ENCODE measurements at places on chromosomes 6 and 20.
A peak's percentile ranks its signal among the peaks of the same experiment; 100 is the strongest.

- peak; percentile 72 for DNase-seq
Observed at GRCh38 chr6:79538106-79538971, 1.1 kb upstream of the LCA5 start.

DNA sequence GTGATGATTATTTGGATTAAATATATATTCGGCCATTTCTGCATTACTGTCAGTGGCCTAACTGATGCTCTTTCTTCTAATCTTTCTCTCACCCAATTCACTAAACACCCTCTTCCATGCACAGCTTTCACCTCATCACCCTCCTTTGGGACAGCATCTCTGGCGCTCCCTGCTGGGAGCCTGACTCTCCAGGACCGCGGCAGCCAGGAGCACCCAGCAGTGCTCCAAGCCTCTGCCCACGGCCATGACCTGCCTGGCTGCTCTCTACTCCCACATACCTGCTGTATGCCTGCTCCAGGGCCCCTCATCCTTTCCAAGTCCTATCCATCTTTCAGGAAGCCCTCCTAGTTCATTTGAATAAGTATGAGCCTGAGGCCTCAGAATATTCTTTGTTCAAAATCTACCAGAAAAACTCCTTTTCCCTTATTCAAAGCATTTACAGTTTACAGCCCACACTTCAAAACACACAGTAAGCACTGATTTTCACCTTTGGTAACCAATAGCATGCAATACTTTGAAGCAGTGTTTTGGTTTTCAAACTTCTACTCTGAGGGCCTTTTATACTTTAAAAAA lies 15.2 kb downstream of the CTCFL start:
- no peak for DNase-seq

DNA sequence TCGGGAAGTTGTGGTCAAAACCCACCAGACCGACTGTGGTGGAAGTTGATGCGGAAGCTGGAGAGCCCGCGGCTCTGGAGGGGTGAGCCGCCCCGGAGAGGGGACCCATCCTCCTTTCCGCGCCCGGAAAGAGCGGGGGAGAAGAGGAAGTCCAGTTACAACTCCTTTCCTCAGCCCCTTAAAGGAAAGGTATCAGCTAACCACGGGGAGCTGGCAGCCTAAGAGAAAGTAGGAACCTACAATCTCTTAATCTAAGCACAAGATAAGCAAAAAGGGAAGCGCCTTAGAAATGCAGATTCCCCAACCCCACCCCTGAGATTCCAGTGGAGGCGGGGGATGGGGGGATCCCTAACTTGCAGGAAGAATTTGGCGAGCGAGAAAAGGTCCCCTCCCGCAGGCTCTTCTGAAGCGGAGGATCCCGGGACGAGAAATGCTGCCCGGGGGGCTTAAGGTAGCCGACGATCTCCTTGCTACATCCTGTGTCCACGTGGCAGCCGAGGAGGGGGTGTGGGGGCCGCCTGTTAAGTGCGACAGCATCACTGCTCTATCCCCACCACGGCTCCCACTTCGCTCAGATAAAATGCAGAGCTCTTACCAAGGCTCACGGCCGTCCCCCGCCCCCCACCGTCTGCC lies 87.5 kb downstream of the ZFP64 start:
- peak; percentile 49 for DNase-seq

- no peak for DNase-seq
Observed at GRCh38 chr20:32406701-32407100, 48.6 kb downstream of the ASXL1 start.

- DNase-seq: no peak
Observed at GRCh38 chr6:2576499-2576898, 174.2 kb downstream of the MYLK4 start.

DNA sequence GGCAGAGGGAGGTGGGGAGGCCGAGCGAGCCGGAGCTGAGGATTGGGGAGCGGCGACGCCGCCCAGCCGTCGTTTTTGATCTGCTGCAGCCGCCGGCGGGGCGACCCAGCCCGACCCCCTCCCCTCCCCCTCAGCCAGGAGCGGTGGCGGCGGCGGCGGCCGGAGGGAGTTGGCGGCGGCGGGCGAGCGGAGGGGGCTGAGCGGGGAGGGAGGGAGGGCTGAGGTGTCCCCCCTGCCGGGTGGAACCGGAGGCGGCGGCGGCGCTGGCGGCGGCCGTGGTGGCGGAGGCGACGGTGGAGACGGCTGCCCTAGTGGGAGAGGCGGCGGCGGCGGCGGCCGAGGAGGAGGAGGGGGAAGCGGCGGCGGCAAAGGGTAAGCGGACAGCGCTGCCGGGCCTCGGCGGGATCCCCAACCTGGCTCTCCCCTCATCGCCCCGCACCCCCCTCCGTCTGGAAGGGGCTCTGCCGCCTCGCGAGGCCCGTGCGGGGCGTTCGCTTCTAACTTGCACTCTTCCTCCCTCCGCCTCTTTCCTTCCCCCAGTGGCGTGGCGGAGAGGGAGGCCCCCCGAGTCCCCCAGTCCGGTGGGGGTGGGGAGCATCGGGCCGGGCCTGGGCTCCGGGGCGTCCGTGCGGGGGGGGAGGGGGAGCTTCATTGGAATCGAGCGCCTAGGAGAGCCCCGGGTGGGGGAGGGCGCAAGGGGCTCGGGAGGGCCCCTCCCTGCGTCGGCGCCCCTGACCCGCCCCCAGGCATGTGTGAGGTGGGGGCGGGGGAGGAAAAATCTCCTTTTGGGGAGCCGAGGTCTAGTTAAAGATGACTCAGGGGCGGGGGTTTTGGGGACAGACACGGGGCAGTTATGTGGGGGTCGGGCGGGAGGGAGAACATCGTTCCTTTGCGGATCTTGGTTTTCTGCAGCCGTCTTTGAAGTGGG lies at the start of gene TAB2:
Gene TAB2 (plus strand): TSS at position 69 of the 928 bp plus-strand sequence. CDS start 52,286 bp downstream, outside the sequence.
- DNase-seq: peak; percentile 87

- no peak for DNase-seq
Observed at GRCh38 chr6:34157851-34158250, 12.0 kb upstream of the GRM4 start.
